Fibroblast of skin of scalp (primary cell): ENCODE measurements at places on chromosomes 7 and 10.

DNA sequence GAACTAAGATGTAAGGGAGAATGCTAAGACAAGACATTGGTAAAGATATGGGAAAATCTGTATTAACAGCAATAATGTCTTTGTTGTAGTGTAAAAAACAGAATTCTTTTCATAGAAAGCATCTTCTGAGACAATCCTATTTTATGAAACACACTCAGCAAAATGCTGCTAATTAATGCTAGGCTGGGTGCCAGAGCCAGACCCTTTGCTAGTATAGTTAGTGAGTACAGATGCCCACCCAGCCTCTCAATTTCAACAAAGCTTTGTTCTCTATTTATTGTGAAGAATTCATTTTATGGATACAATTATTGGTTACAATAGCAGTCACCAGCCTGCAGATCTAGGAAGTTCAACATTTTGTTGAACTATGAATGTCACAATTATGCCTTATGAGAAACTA lies 131.0 kb downstream of the SEM1 start:
- no peak for DNase-seq

- DNase-seq = peak; percentile 70
Observed at GRCh38 chr7:6430271-6430940, 17.3 kb downstream of the DAGLB start.

DNA sequence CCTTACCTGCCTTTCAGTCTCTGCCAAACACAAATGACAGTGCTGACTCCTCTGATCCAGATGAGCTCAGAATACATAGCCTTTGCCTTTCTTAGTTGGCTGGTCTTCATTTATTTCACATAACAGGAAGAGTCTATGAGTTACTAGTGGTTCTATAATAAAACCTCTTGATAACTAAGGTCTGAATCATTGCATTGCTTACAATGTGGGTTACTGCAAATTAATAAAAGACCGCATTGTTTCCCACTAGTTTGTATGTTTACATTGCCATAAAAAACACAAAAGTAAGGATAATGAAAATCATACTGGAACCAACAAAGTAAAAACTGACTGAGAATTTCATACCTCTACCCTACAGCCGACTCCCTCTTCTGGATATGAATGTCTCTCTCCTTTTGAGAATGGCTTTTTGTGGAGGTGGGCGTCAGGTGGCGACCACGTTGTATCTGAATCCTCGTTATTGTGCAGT lies 62.0 kb upstream of the AKR1E2 start:
- DNase-seq = peak; percentile 78

- DNase-seq = no peak
Observed at GRCh38 chr7:150400788-150401423, 21.8 kb downstream of the ZNF775 start.

GRCh38 chr10:18204039-18204835 lies 64.0 kb downstream of the CACNB2 start:
- DNase-seq = no peak

- DNase-seq = no peak
Observed at GRCh38 chr7:122691569-122692235, 7.2 kb downstream of the RNF133 start.

DNA sequence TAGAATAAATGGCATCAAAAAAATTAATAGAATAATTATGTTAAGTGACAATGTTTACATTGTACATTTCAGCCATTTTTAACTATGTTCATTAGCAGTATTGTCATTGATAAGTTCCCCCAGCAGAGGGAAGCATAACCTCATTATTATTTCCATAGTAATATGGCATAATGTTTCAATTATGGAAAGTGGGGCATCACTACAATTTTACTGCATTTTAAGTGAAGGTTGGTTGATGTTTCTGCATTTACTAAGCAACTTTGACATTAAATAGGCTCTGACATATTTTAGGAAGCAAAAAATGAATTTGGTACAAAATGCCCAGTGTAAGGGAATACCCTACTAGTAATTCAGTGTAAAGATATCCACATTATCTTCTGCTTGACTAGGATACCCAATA lies 218.3 kb downstream of the SEMA3A start:
- peak; percentile 43 for DNase-seq

- DNase-seq = no peak
Observed at GRCh38 chr7:1300636-1301035, 68.0 kb downstream of the UNCX start.

- DNase-seq = peak; percentile 89
Observed at GRCh38 chr10:103781329-103782061, 73.9 kb downstream of the SH3PXD2A start.

DNA sequence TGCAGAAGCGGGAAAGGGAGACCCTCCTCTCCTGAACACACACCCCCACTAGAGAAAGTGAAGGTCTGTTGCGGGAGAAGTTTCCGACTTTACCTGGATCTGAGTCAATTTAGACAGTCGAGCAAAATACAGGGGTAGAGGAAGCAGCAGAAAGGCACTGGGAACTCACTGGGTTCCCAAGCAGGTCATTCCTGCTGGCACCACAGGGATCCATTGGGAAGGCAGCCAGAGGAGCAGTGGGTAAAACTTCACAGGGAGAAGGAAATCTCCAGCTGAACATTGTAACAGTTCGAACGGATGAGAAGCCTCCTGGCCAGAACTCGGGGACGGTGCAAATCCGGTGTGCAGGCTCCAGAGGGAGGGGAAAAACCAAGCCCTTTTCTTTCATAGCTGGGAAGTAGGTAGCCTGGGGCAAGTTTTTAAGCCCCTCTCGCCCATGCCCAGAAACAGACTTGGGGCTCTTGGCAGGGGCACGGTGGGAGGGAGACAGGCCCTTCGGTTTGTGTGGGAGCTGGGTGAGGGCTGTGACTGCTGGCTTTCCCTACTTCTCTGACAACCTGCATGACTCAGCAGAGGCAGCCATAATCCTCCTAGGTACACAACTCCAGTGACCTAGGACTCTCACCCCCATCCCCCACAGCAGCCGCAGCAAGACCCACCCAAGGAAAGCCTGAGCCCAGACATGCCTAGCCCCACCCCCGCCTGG lies 51.9 kb downstream of the DDC start:
- DNase-seq = no peak

DNA sequence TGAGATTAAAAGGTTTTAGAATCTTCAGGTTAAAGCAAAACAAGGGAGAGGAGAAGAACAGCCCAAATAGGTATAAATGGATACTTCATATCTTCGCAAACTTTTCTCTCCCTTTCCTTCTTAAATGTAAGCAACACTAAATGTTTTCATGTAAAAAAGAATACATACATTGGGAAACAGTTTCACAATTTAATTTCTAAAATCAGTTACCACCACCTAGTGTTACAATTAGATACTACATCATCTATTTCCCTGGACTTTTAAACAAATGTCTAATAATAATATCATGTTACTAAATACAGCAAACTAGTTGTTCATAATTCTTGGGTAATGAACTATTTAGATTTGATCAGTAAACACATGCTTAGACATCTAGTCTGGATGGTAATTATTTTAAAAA lies 35.8 kb downstream of the MINDY3 start:
- DNase-seq = peak; percentile 39

DNA sequence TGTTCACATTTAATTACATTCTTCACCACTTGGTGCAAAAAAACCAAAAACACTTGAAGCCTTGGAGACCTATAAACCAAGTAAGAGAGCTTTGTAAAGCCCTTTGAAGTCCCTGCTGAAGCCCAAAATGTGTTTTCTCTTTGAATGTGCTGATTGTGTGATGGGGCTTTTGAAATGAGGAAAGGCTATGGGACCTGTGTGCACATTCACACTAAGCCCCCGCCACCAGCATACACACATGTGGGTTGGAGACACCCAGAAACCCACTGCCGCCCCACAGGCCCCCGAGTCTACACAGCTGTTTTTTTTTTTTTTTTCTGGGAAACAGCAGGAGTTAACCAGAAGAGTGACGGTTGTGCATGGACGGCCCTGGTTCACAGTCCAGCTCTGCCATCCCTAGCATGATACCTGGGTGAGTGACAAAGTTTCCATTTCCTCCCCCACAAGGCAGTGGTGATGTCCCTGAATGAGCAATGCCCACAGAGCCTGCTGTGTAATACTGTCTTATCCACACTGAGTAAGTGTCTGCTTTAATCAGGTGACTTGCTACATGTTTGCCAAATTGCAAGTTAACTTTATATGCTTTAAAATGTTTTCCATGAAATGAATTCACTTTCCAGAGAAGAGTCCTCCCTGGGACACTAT lies 154.6 kb upstream of the GDF10 start:
- no peak for DNase-seq

- DNase-seq = no peak
Observed at GRCh38 chr7:98229991-98230745, 18.9 kb downstream of the BHLHA15 start.

- DNase-seq = peak; percentile 48
Observed at GRCh38 chr10:93813507-93814465, 56.0 kb downstream of the LGI1 start.

GRCh38 chr7:145289384-145289783 lies 453.5 kb upstream of the TPK1 start:
- DNase-seq = no peak

- no peak for DNase-seq
Observed at GRCh38 chr10:7942316-7942715, 112.2 kb upstream of the GATA3 start.

DNA sequence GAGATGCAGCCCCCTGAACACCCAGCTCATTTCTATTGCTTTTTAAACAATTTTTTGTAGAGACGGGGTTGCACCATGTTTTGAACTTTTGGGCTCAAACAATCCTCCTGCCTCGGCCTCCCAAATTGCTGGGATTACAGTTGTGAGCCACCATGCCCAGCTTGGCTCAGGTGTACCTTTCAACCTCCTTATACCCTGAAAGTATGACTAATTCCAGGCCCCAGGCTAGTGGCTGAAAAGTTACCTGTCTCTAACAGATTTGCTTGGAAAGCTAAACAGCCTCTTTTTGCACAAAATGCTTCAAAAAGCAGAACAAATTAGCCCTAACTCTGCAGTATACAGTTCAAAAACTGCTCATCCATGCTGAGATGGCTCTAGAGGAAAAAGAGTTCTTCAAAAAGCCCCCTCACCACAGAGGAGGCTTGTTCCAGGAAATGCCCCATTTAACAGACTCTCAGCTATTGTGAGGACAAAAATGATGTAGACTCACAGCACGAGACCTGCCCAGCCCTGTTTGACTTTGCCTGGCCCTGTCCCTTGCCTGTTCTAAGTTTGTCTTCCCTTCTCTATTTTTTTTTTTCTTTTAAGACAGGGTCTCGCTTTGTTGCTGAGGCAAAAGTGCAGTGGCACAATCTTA lies 13.4 kb upstream of the AP1S1 start:
- DNase-seq = no peak

DNA sequence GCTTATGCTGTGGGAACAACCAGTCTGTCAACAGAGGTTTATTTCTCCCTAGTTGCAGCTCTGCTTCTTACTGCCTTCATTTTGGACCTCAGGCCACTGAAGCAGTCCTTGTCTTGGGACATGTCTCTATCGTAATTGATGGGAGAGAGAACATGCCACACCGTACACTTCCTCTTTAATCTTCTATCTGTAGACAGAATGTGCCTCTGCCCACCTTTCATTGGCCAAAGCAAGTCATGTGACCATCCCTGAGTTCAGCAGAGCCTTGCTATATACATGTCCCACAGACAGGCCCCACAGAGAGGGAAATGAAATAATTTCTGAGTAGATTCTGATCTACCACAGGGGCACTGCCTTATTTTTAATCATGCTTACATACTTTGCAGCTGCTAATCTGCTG lies 98.0 kb downstream of the KCND2 start:
- DNase-seq = no peak

- DNase-seq = no peak
Observed at GRCh38 chr7:85522070-85522469, 335.2 kb upstream of the SEMA3D start.

DNA sequence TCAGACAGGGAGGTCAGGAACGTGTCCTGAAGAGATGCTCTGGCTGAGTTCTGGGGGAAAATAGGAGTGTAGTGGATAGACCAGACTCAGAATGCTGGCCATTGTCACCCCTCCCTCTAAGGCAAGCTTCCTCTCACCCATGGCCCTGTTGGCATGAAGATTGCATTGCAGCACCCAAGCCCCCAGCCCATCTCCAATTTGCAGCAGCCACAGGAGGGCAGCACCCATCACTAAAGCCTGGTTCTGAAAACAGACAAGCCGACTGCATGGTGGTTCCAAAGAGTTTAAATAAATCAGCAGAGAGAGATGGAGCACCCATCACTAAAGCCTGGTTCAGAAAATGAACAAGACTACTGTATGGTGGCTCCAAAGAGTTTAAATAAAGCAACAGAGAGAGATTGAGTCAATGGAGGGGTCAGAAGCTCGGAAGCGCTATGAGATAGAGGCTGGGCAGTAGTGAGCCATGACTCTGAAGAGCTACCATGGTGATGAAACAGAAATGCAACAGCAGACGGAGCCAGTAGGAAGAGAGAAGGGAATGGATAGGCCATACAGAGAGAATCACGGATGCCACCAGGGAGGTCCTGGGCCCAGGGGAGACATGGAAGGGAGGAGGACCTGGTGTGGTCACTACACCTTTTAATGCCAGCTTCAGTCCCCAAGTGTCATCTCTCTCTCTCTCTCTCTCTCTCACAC lies 237.9 kb upstream of the MYO3A start:
- DNase-seq = no peak

DNA sequence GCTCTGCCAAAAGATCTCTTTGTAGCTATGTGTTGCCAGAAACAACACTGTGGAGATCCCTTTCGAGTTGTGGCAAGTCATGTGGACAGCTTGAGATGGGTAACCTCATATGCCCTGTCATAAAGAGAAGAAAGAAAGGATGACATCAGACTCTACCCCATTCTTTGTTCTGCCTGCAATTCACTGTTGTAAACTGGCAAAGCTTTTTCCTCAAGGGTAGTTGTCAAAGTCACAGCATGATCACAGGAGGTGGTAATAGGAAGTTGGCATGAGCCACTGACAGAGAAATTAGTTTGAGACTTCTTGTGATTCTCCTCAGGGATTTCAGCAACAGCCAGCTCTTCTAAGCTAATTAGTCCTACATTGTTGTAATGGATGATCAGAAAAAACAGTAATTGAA lies 19.4 kb upstream of the MINDY3 start:
- DNase-seq = no peak

DNA sequence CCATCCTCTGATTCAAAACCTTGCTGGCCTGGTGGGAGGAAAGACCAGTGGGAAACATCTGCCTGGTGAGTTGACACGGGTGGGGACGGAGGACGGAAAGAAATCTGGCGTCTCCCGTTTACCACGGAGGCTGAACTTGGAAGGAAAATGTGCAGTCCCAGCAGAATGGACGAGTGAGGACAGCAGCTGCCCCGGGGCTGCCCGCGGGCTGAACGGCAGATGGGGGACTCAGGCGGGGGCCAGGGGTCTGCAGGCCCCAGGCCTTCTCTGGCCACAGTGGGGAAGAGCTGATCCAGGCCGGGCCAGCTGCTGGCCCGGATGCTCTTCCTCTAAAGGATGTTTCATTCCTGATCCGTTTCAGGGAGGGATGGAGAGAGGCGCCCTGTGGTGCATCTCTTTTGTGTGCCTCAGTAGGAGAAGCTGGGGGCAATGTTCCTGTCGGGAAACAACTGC lies 147.5 kb upstream of the CHST15 start:
- no peak for DNase-seq

GRCh38 chr7:140688341-140688740 lies 8.2 kb upstream of the NDUFB2 start:
- DNase-seq = no peak

DNA sequence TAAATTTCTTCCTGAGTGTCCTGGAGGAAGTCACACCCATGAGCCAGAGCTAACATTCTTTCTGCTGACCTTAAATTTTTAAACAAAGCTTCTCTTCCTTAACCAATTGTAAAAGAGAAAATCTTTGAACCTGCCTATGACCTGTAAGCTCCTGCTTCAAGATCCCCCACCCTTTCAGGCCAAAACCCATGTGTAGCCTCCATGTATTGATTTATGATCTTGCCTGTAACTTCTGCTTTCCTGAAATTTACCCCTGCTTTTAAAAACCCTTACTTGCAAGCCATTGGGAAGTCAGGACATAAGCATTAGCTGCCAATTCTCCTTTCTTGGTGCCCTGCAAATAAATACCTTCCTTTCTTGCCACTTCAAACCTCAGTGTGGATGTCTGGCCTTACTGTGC lies 68.5 kb upstream of the HECTD2 start:
- DNase-seq = no peak
